Parietal lobe (tissue), 2 donors: ENCODE measurements at places on chromosomes 6 and 20. TPM values are rescaled to one million over a fixed set of nuclear protein-coding genes. Genes with fewer than 3 reads are reported as not detected.

SAPCD1 gene
- total RNA-seq: 1.3 TPM

PRDM1 gene
- total RNA-seq: 2.5 TPM

HLA-DOB gene
- total RNA-seq: not detected

PRR18 gene
- total RNA-seq: not detected
